Fibroblast of skin of right biceps (primary cell): ENCODE measurements at places on chromosomes 7 and 10.

- DNase-seq = no peak
Observed at GRCh38 chr7:20402747-20403230, 72.1 kb downstream of the ITGB8 start.

- no peak for DNase-seq
Observed at GRCh38 chr10:61957806-61958205, 56.3 kb downstream of the ARID5B start.

DNA sequence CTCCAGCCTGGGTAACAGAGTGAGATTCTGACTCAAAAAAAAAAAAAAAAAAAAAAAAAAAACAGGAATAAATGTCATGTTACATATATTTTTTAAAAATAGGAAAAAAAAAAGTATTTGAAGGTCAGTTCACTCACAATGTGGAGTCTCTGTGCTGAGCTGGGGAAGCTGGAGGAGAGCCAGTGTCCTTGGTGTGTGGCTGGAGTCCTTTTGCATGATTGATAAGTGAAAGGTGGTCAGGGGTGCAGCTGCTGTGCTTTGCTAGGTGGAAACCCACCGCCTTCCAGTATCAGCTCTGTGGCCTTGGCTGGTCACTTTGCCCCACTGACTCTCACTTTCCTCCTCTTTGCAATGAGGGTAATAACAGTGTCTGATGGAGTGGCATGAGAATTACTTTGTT, 101.9 kb downstream of the VWC2 start:
- no peak for DNase-seq

- DNase-seq = peak; percentile 95
Observed at GRCh38 chr7:100516135-100516812, 22.7 kb upstream of the AGFG2 start.

DNA sequence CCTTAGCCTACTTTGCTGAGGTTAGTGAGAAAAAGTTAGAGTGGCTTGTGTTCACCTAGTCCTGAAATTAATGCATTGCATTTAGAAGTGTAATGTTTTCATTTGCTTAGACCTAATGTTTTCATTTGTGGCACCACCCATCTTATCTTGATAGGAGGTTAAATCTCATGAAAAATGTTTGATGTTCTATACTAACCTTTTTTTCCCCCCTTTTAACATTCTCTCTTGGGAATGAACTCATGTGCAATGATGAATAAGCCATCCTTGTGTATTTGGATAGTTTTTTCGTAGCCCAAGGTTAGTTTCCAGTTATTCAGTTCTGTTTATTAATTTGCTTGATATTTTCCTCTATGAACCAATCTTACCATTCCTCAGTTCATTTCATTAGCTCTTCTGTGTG, 2.8 kb downstream of the FHIP2A start:
- peak; percentile 58 for DNase-seq

- no peak for DNase-seq
Observed at GRCh38 chr7:146393346-146393745, 276.7 kb downstream of the CNTNAP2 start.

GRCh38 chr10:95605163-95605562, 44.0 kb upstream of the SORBS1 start:
- DNase-seq = no peak

DNA sequence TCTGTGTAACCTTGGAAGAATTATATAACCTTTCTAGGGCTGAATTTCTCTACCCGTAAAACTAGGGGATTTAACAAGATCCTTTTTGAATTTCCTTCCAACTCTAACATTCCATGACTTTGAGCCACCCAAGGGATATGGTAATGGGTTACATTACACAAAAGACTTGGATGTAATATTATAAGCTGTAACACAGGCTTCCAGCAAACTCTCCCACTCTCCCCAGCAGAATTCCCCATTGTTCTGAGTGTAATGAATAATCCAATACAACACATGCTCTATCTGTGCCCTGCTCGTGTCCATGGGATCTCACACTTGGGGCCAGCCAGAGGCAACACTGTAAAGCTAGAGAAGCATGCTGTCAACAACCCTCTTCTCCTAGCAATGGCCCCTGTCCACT, 790.6 kb upstream of the AUTS2 start:
- no peak for DNase-seq

DNA sequence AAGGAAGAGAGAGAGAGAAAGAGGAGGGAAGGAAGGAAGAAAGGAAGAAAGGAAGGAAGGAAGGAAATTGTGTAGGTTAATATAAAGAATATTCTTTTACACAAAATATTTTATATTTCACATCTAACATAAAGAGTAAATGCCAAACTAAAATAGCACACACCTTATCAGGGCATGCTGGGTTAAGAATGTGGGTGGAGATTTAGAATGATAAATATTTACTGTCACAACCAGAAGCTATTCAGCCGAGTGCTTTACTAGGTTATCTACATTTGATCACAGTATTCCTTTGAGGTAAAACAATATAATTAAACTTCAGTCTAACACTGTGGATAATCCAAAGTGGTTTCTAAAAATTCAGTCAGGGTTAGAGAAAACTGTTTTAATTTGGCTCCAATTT, 103.3 kb downstream of the SEMA3A start:
- DNase-seq = no peak

DNA sequence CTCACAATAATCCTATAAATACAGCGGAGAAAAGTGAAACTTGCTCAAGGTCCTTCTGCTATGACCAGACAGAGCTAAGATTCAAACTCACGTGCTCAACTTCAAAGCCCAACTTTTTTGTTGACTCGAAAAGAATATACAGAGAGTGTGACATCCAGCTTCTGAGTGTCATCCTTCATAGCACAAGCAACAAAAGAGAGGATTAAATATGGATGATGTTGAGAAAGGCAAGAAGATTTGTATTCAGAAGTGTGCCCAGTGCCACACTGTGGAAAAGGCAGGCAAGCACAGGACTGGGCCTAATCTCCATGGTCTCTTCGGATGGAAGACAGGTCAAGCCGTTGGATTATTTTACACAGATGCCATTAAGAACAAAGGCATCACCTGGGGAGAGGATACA, 2.1 kb upstream of the FAM3C start:
- DNase-seq = no peak

DNA sequence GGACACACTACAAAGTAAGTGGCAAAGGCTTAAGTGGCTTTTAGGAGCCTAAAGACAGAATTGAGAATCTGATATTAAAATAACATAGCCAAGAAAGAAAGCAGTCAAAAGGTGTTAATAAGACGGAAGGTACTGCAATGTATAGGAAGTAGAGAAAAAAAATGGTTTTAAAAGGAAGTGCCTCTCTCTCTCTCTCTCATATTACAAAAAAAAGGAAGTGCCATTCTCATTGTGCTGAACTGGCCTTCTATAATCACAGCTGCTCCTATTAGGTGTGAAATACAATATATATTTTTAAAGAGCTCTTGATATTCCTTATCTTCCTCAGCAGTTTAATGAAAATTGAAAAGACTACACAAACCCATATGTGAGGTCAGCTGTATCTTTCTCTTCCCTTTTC, 199.4 kb upstream of the NPVF start:
- DNase-seq = no peak

GRCh38 chr7:72234086-72234485, 178.1 kb downstream of the CALN1 start:
- DNase-seq = no peak

- no peak for DNase-seq
Observed at GRCh38 chr7:114102131-114102530, 183.3 kb upstream of the PPP1R3A start.

GRCh38 chr7:74483402-74484336, 30.0 kb downstream of the GTF2IRD1 start:
- DNase-seq = peak; percentile 80

DNA sequence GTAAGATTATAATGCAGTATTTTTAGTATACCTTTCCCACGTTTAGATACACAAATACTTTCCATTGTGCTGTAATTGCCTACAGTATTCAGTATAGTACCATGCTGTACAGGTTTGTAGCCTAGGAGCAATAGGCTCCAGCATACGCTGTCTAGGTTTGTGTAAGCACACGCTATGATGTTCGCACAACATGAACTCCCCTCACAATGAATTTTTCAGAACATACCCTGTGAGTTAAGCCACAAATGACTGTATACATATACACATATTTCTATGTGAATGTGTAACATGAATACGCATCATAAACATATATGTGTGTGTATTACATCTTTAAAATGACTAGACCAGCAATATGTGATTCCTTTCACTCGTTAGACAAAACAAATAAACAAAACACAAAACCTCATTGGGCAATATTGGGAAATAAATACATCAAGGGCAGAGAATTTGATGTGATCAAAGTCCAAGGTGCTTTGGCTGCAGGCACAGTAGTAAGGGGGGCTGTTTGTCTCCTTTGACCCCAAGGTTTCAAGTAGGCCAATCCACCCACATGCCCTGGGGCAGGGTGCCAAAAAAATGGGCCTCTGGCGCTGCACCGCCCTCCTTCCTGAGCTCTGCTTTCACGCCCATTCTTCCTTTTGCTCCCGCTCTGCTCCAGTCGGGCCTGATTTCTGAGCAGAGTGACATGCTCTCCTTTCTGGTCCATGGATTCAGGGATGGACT, 33.9 kb downstream of the CHN2 start:
- DNase-seq = no peak

- DNase-seq = no peak
Observed at GRCh38 chr10:101903827-101904550, 60.4 kb upstream of the KCNIP2 start.

DNA sequence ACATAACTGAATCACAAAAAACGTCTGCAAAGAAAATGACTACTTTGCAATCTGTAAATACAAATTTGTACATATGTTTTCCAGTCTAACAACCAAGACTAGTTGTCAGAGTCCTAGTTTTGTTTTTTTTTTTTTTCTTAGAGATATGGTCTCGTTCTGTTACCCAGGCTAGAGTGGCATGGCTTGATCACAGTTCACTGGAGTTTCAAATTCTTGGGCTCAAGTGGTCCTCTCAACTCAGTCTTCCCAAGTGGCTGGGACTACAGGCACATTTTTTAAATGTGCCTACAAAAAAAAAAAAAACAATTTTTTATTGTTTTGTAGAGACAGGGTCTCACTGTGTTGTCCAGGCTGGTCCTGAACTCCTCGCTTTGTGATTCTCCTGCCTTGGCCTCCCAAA, 70.8 kb downstream of the ORC5 start:
- DNase-seq = no peak

DNA sequence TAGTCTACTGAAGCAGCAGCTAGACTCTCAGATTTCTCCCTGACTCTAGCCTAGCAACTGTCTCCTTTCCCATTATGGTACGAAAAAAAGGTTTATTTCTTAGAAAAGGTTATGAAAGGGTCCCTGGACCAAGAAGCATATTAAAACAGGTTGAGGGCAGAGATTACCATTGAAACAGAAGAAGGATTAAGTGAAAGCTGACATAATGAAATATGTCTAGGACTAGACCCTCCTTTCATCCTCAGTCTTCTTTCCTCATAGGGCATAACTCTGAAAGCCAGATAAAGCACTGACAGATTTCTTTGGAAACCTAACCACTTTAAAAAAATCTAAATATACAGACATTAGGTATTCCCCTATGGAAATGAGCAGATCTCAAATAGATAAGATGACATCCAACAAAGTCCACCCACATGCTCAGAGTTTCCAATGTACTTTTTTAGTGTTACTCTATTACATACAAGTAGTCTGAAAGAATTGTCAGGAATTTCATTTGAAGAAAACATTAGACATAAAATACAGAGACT, 58.6 kb downstream of the JMJD1C start:
- no peak for DNase-seq

DNA sequence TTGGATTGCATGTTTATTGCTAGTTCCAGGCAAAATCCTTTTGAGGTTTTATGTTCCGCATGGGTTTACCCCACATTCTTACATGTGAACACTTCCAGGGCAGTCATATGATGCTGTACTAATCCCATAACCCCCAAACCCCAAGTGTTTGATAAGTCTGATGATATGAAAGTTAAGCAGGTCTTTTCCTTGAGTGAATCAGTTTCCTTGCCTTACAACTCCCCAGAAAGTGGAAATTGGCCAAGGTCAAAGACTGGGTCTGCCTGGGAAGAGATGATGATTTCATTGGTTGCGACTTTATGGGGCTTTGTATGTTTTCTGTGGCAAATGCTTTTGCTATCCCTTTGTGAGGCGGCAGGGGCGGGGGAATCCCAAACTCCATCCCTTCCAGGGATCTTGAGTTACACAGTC, 24.7 kb downstream of the AFAP1L2 start:
- peak; percentile 31 for DNase-seq

DNA sequence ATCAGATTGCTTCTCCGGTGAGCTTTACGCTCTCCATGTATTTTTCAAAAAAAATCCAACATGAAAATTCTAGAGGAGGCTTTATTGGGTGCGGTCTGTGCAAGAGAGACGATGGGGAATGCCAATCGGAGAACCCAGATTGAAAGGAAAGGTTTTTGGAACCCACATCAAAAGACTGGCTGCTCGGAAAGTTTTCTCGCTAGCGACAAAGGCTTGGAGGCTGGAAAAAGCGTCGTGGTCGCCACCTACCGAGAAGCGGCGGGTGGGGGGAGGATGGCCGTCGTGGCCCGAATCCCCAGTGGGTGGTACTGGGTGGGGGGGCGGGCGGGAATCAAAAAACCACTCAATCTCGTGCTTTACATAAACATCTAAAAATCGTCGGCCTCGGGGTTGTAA, 1.1 kb upstream of the GTF2I start:
- peak; percentile 47 for DNase-seq

- no peak for DNase-seq
Observed at GRCh38 chr7:935164-935873, 19.2 kb downstream of the ADAP1 start.

GRCh38 chr7:116162254-116162653, 48.1 kb upstream of the TES start:
- no peak for DNase-seq

- DNase-seq = no peak
Observed at GRCh38 chr10:50398823-50399222, 147.5 kb upstream of the ASAH2 start.

- no peak for DNase-seq
Observed at GRCh38 chr7:40610461-40610860, 475.7 kb downstream of the SUGCT start.

DNA sequence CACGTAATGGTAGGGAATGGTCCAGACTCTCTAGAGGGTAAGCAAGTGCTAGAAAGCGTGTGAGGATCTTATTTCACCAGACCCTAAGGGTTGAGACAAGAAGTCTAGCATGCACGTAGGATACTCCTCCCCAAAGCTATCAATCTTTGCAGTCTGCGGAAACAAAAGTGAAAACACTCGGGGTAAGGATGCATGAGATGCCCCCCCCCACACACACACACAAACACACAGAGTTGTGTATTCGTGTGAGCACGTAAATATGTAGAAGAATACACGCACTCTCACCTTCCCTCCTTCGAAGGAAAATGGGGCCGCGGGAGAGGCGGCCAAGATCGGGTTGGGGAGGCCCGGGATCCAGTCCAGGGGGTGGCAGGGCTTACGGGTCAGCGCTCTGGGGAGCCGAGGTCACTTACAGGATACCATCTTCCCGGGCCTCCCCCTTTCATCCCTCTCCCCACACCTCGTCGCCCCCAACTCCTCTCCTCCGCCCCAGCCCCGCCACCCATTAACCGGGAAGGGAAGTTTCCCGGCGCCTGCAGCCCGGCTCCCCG, 455 bp downstream of the CUL2 start:
- peak; percentile 17 for DNase-seq

- no peak for DNase-seq
Observed at GRCh38 chr7:87797395-87797794, 78.8 kb downstream of the SLC25A40 start.

- no peak for DNase-seq
Observed at GRCh38 chr10:96949039-96949683, 117.1 kb downstream of the LCOR start.
